ENCODE measurements at places on chromosomes 6 and 20. TPM values are rescaled to one million over a fixed set of nuclear protein-coding genes. Genes with fewer than 3 reads are reported as not detected.

DNA sequence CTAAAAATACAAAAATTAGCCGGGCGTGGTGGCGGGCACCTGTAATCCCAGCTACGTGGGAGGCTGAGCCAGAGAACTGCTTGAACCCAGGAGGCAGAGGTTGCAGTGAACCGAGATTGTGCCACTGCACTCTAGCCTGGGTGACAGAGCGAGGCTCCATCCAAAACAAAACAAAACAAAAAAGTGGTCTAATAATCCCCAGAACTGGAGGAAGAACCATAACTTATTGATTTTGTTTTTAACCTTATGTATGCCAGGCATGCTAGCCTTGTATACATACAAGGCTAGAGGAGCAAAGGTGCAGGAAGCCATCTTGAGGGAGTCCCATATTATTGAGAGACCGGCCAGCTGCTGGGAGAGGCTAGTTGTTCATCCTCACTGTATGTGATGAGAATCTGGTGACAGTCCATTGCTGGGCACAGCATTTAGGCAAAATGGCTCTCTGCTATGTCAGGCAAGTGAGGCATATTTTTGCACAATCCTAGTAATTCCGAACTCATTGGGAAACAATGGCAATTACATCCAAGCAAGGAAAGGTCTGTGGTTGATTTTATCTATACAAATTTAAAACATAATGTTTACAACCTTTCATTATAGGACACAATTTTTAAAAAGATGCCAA lies 18.0 kb downstream of the HFE start:
- H3K4me1 ChIP-seq = peaks cover 20% of the 10 kb centered on the region
- no peak overlapping the region for H3K4me3 ChIP-seq
- peaks cover 9% of the 10 kb centered on the region for H3K36me3 ChIP-seq
- peak overlapping the region; percentile 92 for H3K27ac ChIP-seq

- peaks cover 61% of the 10 kb centered on the region for H3K36me3 ChIP-seq
- no peaks in the 10 kb centered on the region for H3K27me3 ChIP-seq
- DNase-seq = no peak
- peaks cover 23% of the 10 kb centered on the region for H3K4me1 ChIP-seq
- H3K27ac ChIP-seq = no peak overlapping the region
- H3K4me3 ChIP-seq = no peak overlapping the region
Measured at GRCh38 chr6:7156643-7157278, 49.0 kb downstream of the RREB1 start.

DNA sequence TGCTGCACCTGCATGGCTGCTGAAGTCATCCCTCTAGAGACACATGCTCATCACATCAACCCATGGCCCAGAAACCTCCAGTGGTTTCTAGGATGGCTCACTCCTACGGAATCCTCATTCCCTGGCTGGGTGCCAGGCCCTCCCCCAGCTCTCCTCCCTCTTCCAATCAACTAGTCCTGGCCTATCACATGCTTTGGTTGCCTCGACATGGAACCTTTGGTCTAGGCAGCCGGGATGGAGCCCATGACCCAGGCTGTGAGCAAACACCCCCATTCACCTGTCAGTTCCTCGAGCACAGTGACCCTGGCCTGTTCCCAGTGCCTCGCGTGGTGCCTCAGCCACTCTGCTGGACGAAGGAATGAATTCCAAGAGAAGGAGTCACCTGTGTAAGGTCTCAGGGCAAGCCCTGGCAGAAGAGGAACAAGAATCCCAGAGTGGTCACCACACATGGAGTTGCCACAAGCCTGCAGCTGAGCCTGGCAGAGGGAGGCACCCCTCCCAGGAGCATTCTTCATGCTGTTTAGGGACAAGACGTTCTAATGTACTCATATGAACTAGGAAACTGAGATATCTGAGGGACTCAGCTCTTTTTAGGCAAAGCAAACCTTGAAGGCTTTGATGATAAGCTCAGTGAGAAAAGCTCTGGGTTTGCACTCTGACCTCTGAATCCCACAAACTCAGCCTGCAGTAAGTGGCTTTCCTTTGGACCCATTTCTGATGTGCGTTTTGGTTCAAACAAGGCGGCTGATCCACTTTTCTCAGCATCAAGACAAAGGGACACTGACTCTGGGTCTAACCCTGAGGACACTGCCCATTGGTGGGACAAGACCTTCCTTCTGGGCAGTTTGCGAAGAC lies 40.2 kb downstream of the PPP1R3G start:
- H3K27ac ChIP-seq = no peak overlapping the region
- peaks cover 9% of the 10 kb centered on the region for H3K4me1 ChIP-seq
- no peak overlapping the region for H3K4me3 ChIP-seq
- H3K27me3 ChIP-seq = no peaks in the 10 kb centered on the region
- no peaks in the 10 kb centered on the region for H3K36me3 ChIP-seq

DNA sequence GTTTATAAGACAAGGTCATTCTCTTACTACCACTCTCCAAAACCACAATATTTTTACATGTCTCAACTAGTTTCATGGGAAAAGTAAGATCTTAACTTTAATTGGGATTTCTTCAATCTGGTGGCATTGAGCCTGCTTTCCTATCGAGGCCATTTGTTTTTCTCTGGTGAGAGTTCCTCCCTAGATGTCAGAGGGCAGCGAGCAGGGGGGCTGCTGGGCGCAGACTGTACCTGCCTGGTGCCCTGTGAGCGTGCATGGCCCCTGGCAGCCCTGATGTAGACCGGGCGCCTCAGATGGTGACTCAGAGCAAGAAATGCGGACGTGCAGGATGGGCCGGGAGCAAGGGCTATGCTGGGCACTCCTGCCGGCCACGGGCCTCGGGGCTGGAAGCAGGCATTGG lies 27.2 kb downstream of the ERMARD start:
- no peak for DNase-seq
- H3K4me3 ChIP-seq = no peak overlapping the region
- no peaks in the 10 kb centered on the region for H3K4me1 ChIP-seq
- peaks cover 20% of the 10 kb centered on the region for H3K36me3 ChIP-seq
- no peaks in the 10 kb centered on the region for H3K27me3 ChIP-seq

GRCh38 chr20:11054266-11054993 lies 380.6 kb upstream of the JAG1 start:
- H3K27me3 ChIP-seq = no peaks in the 10 kb centered on the region
- no peak overlapping the region for H3K4me3 ChIP-seq
- DNase-seq = no peak
- no peaks in the 10 kb centered on the region for H3K4me1 ChIP-seq

- H3K27me3 ChIP-seq = no peaks in the 10 kb centered on the region
- peaks cover 10% of the 10 kb centered on the region for H3K36me3 ChIP-seq
Measured at GRCh38 chr20:33812152-33812849, 1.2 kb downstream of the CHMP4B start.

DNA sequence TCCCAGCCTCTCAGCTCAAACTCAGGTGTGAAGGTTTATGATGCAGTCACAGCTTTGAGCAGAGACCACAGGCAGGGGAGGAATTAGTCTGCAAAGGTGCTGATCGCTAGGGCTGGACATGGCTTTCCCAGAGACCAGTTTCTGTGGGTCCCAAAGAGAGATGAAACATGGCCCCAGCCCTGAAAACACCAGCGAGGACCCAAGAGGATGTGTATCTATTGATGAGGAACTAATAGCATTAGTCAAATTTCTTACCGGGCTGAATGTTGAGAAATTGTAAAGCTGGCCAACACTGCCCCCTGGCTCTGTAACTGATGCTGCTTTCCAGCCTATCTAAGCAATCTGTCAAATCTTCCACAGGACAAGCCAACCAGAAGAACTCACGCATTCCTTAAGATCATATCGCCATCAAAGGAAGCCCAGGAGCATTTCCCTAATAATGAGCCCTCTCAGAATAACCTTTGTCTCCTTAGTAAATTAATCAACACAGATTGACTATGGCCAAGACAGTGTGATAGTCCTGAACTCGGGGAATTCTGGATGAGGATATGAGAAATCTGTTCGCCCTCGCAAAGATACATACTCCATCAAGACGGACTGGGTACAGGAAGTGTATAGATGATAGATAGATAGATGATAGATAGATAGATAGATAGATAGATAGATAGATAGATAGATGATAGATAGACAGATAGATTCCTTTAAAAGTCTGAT lies 7.8 kb upstream of the ACSS1 start:
- H3K27me3 ChIP-seq = no peaks in the 10 kb centered on the region
- DNase-seq = peak; percentile 32
- H3K36me3 ChIP-seq = no peaks in the 10 kb centered on the region

- H3K36me3 ChIP-seq = no peaks in the 10 kb centered on the region
- peaks cover 2% of the 10 kb centered on the region for H3K27me3 ChIP-seq
- no peak for DNase-seq
- H3K4me1 ChIP-seq = peaks cover 32% of the 10 kb centered on the region
- H3K27ac ChIP-seq = no peak overlapping the region
Measured at GRCh38 chr20:57088436-57088835, 178.0 kb downstream of the BMP7 start.

The KCNB1 gene
- not detected for total RNA-seq

The CPXM1 gene
- 0.49 TPM for total RNA-seq

The PRDM1 gene
- total RNA-seq = 0.67 TPM

The SNAP91 gene
- not detected for total RNA-seq

The BIRC7 gene
- total RNA-seq = 0.18 TPM

The SCUBE3 gene
- total RNA-seq = not detected

The PRRT1 gene
- 1.9 TPM for total RNA-seq
